ENCODE measurements at places on chromosomes 16 and 17.

- no peak for DNase-seq
Measured at GRCh38 chr16:5225931-5226655, 128.5 kb upstream of the EEF2KMT start.

GRCh38 chr17:68762911-68763310 lies 161.7 kb upstream of the FAM20A start:
- no peak for DNase-seq

DNA sequence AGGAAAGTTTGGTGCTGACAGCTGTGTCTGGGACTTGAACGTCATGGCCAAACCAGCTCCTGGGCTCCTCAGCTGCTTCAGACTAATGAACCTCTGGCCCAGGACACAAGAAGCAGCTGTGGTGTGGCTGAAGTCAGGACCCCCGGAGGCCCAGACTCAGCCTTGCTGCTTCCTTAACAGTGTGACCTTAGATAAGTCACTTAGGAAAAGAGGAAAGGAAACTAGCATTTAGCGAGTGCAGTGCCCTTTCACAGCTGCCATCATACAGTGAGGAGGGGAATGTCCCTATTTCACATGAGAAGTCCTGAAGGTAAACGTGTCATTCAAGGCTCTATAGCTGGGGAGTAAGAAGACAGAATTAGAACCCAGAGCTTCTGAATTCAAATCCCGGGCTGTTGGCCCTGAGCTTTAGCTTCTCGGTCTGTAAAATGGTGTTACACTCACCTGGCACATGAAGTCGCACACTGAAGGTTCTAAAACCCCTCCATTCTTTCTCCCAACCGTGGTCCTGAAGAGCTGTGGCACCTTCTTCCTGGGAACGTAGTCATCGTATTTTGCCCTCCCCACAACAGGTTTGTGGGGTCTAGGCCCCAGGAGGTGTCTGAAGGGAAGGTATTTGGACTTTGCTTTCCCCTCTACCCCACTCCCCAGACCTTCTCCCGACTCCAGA lies 910 bp upstream of the RAMP2 start:
- DNase-seq = no peak

DNA sequence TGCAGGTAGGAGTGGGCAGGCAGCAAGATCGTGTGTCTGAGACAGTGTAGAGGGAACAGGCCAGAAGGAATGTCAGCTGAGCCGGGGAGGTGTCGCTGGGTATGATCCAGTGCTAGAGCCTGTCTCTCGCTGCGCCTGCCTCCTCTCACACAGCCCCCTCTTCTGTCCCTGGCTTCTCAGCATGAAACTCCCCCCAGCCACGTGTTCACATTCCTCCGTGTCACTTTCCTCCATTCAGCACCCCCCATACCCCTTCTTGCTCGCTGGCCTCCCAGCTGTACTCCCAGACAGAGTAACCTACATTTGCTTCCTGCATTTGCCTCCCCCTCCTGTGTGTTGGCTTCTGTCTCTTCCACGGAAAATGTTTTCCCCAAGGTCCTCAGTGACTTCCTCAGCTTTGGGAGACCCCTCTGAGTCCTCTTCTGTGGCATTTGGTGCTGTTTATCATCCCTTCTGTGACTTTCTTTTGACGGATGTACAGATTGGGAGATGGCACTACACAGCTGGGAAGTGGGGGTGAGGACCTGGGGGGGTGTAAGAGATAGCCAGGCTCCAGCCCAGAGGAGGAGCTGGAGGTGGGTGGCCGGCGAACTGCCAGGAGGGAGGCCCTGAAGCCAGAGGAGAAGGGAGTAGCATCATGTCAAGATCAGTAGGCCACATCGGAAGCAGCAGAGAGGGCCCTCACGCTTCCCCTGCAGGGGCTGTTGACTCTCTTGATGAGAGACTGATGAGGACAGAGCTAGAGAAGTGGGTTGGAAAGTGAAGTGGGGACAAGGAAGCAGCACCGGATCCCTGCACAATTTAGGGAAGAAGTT lies 19.2 kb downstream of the SGF29 start:
- DNase-seq = no peak

DNA sequence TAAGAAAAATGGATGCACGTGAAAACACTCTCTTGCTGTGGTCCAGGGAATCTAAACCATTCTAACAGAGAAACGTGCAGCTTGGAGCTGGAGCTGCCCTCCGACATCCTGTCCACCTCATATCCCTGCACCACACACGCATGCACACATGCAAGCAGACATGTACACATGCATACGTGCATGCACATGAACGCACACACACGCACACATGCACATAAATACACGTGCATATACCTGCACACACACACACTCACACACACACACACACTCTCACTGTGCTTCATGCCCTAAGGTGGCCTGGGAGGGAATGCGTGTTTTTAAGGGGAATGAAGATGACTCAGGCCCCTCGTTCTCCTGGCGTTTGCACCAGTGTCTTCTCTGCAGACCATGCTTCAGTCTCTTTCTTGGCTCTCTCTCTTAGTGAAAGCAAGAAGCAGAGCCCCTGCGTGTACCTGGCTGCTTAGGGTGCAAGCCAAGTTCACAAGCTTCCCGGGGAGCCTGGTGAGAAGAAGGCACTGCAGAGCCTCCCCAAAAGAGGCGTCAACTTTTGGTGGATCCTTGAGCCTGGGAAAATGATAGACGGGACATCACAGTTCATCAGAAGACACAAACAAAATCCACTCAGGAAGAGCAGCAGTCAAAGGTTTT lies 72.8 kb downstream of the GOSR1 start:
- no peak for DNase-seq

GRCh38 chr17:77382356-77382911 lies 241.7 kb downstream of the SEC14L1 start:
- DNase-seq = no peak

DNA sequence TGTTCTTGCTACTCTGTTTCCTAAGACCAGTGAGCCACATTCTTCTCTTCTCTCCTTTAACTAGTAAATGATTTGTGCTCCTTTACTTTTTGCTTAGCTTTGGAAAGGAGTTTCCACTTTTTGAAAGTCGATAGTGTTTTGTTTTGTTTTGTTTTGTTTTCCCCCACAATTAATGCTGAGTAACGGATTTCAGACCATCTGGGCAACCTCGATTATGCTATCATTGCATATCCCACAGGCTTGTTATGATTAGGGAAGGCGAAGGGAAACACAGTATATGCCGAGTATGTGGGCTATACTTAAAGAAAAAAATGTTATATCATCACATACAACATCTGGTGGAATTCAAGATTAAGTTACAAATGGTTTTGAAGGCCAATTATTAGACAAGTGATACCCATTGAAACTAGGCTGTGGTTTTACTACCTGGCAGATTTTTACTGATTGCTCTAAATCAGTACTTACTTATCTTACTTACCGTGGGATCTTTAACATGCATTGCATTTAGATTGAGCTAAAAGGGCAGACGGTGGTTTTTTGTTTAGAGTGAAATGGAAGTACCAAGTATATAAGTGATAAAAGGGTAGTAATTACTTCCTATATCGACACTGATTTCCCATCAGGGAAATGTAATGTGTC lies 361.3 kb upstream of the SOX9 start:
- no peak for DNase-seq

DNA sequence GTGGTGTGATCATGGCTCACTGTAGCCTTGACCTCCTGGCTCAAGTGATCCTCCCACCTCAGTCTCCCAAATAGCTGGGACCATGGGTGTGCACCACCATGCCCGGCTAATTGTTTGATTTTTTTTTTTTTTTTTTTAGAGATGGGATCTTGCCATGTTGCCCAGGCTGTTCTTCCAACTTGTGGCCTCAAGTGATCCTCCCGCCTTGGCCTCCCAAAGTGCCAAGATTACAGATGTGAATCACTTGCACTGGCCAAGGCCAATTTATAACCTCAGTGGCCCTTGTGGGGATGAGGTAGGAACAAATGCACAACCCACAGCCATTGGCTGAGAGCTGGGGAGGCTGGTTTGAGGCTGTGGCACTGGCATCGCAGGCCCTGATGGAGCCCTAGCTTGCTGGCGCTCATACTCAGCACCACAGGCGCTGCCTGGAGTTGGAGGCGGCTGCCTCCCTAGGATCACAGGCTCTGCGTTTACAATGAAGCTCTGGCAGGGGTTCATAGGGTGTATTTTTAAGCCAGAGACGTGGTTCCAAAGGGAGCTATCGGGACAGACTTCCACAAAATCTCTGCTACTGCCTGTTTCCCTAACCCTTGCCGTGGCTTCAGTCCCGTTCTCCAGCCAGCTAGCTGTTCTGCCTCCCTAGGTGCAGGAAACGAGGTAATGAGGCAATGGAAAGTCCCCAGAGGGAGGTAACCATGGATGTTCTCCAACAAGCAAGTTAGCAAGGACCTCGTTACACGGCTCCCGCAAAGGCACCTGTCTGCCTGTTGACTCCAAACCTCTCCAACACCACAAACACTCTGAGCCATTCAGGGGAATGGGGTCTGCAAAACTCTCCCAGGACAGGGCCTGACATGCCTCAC lies 2.9 kb downstream of the ABCA3 start:
- DNase-seq = no peak

- no peak for DNase-seq
Measured at GRCh38 chr17:70875729-70876310, 706.5 kb downstream of the KCNJ2 start.

DNA sequence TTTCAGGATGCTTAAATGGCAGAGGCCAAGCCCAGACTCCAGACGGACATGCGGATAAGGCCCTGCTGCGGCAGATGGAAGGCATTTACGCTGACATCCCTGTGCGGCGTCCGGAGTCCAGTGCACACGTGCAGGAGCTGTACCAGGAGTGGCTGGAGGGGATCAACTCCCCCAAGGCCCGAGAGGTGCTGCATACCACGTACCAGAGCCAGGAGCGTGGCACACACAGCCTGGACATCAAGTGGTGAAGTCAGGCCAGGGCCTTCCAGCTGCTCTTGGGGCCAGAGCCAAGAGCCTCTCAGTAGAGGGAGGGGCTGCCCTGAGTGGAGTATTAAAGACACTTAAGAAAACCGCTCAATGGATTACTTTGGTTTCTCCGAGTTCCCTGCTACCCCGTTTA lies 29.4 kb downstream of the NARF start:
- no peak for DNase-seq

DNA sequence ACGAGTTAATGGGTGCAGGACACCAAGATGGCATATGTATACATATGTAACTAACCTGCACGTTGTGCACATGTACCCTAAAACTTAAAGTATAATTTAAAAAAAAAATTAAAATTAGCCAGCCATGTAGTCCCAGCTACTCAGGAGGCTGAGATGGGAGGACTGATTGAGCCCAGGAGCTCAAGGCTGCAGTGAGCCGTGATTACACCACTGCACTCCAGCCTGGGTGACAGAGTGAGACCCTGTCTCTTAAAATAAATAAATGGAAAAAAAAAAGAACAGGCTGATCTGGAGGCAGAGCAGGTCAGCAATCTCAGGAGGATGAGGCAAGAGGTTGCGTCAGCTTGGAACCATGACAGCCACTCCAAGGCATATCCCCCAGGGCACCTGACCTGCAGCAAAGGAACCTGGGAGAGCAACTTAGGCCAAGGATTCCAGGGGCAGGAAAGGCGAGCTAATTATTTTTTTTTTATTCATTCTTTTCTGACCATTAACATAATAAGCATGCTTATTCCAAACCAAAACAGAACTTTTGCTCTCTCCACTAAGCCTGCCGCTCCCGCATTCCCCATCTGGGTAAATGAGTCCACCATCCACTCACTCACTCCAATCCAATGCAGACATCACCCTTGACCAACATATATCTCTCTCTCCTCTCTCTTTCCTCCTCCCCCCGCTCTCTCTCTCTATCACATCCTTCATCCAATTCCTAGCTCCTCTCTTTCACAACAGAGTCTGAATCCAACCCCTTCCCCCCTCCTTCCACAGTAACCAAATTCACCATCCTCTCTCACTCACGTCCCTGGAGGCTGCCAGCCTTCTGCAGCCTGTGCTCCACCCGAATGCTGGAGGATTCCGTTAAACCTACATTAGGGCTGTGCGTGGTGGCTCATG lies 47.7 kb downstream of the TK2 start:
- no peak for DNase-seq

GRCh38 chr17:77778636-77779489 lies 179.6 kb upstream of the TNRC6C start:
- DNase-seq = no peak

DNA sequence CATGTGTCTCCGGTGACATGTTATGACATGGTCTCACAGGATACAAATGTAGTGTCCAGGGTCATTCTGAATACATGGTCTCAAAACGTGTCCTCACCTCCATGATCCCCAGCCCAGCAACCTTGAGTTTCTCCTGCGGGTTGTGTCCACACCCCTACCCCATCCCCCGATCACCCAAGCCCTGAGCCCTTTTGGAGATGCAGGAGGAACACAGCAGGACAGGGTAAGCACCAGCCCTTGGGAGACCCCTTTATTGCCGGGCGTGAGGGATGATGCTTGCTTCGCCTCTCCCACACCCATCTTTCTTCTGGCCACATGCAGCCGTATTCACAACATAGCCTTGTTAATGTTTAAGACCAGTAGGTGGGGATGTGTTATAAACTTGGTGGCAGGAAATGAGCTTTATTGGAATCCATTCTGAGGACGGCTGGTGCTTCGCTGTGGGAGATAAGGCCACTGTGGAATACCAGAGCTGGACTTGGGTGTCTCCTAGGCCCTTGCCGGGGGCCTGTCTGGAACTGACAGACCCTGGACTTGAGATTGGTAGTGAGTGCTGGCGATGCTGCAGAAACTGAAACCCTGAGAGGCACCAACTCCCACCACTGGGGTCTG lies 5.5 kb downstream of the TMEM132E start:
- DNase-seq = no peak

GRCh38 chr17:1653735-1654134 lies 4.1 kb upstream of the RILP start:
- no peak for DNase-seq

- DNase-seq = no peak
Measured at GRCh38 chr16:69116906-69117305, 11.5 kb downstream of the HAS3 start.

All from stimulated activated CD4-positive, alpha-beta T cell treated with anti-CD3 and anti-CD28 coated beads, Interleukin-2, amount 100 ng/mL, for 4 hours (primary cell).